AG04450 (cell line): ENCODE measurements at places on chromosomes 3 and 15.

GRCh38 chr3:126300761-126301481 is 56.3 kb downstream of the KLF15 start:
- DNase-seq = no peak

GRCh38 chr3:13063225-13063624 is 10.0 kb downstream of the IQSEC1 start:
- no peak for DNase-seq

GRCh38 chr15:81749716-81750375 is 296.0 kb downstream of the MEX3B start:
- no peak for DNase-seq

DNA sequence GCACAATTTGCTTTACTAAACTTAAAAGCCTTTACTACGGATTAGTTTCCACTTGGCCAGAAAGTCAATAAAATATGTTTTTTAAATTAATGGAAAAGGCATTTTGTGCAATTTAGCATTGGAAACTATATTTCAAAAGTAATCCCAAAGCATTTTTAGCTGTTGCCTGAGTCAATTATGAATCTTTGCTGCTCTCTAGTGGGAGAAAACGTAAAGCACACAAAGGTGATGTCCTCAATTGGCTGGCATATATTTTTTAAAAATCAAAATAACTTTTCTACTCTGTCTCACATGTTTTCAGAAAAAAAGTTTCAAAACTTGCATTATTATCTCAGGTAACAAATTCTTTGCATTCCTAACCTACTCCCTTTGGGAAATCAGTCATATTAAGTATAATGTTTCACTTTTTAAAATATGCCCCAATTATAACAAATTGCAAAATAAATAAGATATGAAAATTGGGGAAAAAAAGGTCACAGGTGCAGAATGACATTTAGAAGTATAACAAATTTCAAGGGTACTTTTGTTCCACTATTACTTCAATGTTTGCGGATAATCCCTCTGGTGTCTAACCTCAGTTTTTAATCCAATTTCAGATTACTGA is 47.2 kb upstream of the TEX55 start:
- peak; percentile 3 for DNase-seq

- no peak for DNase-seq
Observed at GRCh38 chr15:58260205-58260724, 122.1 kb downstream of the AQP9 start.

GRCh38 chr15:71237456-71238188 is 122.4 kb downstream of the THSD4 start:
- DNase-seq = peak; percentile 51

- DNase-seq = peak; percentile 64
Observed at GRCh38 chr3:138049157-138049919, 39.4 kb downstream of the CLDN18 start.

GRCh38 chr3:64399205-64399800 is 174.0 kb upstream of the PRICKLE2 start:
- DNase-seq = peak; percentile 18

- DNase-seq = no peak
Observed at GRCh38 chr3:96488708-96489107, 325.7 kb upstream of the EPHA6 start.

DNA sequence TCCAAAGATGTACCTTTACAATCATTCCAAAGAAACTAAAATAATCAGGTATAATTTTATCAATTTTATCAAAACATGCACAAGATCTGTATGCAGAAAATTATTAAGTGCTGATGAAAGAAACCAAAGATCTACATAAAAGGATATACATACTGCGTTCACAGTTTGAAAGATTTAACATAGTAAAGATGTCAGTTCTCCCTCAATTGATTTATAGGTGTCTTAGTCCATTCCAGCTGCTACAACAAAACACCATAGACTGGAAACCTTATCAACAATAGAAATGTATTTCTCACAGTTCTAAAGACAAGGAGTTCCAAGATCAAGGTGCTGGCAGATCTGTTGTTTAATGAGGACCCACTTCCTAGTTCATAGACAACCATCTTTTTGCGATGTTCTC is 189.0 kb upstream of the CCDC54 start:
- no peak for DNase-seq

DNA sequence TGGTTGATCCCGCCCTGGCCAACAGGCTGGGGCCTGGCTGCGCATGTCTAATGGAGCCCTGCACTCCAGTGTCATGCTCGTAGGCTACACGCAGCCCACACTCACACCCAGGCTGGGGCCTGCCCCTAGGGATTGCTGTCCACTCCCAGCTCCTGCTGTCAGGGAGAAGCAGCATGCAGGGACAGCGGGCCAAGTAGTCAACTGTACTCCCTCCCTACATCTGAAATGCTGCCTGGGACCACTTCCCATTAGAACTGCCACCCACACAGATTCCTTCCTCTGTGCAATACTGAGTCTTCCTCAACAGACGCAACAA is 16.1 kb downstream of the ALS2CL start:
- DNase-seq = no peak

DNA sequence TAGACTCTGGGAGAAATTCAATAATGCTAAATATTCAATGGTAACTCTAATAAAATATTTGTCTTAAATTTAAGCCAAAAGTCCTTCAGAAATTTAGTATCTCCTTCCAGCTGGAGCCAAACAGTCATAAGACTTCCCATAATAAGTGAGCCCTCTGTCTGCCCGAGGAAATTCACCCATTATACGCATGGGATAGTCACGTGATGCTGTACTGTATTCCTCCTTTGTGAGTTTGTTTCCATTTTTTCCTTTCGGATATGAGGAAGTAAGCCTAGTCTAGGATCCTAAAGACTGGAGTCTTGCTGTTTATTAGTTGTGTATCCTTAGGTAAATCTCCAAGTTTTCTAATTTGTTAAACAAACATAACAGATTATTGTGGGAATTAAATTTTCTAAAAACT is 110.4 kb upstream of the PLAAT1 start:
- no peak for DNase-seq

DNA sequence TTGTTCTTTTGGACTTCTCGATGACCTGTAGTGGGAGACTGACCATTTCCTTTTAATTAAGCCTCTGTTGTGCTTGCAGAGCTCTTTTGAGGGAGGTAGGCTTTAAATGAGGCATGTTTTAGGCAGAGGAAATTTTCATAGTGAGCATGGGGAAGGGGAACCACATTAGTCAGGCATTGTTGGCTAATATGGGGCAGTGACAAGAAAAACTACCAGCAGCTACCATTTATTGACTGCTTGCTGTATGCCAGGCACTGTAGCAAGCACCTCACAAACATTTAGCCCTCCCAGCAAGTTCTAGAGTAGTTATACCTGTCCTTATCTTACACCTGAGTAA is 10.9 kb downstream of the ATG7 start:
- no peak for DNase-seq

- DNase-seq = peak; percentile 72
Observed at GRCh38 chr3:64188810-64189560, 36.3 kb downstream of the PRICKLE2 start.

GRCh38 chr3:49333091-49333490 is 6.8 kb downstream of the USP4 start:
- no peak for DNase-seq

- DNase-seq = no peak
Observed at GRCh38 chr15:90013503-90013937, 12.4 kb downstream of the ZNF710 start.

DNA sequence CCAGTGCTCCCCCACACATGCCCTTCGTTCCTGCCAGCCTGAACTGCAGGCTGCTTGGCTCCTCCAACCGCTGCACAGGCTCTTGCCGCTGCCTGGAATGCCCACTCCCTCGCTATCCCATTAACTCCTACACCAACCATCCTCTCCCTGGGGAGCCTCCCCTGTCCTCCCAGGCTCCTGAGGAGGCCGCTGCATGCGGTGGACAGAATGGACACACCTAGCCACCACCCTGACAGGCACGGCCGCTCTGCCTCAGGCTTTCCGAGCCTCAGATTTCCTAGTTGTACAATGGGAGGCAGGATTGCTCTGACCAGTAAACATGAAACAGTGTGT is 2.3 kb downstream of the PLXNB1 start:
- no peak for DNase-seq

GRCh38 chr3:29091599-29092189 is 189.2 kb upstream of the RBMS3 start:
- no peak for DNase-seq

DNA sequence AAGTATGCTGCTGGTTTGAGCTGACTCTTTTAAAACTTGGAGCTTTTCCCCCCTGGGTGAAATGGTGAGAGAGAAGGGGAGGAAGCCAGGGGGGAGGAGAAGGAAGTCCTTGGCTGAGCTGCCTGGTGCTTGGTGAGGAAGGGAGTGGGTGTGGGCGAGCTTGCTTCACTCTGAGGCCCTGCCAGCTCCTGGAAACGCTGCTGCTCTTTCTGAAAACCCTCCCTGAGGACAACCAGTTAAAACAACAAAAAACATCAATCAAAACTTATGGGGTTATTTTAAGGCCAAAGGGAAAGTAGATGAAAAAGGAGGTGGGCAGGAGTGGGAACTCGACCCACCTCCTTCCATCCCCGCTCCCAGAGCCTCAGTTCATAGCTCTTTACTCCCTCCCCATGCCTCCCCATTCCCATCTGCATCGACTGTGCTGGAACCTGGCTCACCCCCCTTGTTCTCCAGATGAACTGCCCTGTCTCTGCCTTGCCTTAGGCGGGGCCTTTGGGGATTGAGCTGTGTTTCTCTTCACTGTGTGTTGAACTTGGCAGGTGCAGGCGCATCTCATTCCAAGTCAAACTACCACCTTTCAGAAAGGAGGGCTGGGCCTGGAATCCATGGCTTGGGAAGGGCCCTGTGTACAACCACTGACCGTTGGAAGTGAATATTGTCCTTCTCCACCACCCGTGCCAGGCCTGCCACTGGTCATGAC is 166.1 kb downstream of the ZNF621 start:
- DNase-seq = no peak

DNA sequence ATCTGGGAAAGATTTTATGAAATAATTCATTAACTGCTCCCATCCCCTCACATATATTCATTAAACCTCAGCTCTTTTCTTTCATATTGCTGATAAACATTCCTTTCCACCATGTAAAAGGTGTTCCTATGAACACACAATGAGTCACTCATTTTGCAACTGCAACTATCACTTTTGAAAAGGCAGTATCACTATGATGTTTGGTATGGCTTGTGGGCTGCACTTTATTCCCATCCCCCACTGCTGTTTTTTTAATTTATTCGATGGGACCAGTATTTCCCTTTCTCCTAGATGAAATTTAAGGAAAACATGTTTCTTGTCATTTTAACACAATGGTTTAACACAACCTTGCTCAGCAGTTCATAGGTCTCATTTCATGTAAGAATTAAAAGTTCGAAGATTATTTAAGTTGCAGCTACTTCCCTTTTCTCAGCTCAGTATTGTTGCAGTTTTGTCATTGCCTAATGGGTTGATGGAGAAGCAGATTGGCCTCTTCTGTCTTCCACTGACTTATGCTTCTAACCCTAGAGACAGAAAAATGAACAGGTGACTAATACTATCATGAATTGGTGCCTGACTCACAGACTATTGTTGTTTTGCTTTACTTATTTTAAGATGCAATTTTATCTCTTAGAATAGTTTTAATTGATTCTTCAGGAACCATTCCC is 280.3 kb downstream of the ZPLD1 start:
- DNase-seq = no peak

- DNase-seq = no peak
Observed at GRCh38 chr3:11832981-11833905, 13.4 kb downstream of the TAMM41 start.

- no peak for DNase-seq
Observed at GRCh38 chr15:68602459-68603215, 23.8 kb downstream of the CORO2B start.

- no peak for DNase-seq
Observed at GRCh38 chr3:136414476-136414875, 164.3 kb downstream of the PCCB start.

DNA sequence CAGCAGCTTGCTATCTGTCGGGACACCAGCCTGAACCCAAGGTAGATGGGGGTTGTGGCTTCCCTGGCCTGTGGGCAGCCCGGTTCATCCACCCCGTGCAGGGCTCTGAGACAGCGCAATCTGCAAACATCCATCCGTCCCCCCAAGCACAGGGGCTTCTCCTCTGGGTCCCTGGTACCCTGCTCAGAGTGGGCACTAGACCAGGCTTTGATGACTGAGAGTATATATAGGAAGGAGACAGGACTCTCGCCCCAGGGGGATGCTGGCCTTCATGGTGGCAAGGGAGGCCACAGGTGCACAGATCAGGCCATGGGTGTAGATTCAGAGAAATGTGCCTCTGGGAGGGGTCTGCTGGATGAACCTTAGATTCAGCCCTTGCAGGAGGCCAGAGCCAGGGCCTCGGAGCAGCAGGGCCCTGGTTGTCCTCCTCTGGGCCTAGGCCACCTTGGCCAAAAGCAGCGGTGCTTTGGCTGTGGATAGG is 40.3 kb downstream of the CFAP100 start:
- DNase-seq = no peak

DNA sequence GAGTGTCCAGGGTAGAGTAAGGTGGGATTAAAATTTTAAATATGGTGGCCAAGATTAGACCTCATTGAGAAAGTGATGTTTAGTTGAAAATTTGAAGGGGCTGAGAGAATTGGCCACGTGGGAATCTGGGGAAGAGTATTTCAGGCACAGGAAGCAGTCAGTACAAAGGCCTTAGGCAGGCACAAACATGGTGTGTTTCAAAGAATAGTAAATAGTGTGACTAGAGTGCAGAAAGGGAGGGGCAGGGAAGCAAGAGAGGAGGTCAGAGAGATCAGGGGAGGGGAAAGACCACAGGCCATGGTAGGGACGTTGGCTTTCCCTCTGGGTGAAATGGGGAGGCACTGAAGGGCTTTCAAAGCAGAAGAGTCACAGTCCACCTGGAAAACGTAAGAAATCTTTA is 36.6 kb upstream of the POMGNT2 start:
- no peak for DNase-seq

DNA sequence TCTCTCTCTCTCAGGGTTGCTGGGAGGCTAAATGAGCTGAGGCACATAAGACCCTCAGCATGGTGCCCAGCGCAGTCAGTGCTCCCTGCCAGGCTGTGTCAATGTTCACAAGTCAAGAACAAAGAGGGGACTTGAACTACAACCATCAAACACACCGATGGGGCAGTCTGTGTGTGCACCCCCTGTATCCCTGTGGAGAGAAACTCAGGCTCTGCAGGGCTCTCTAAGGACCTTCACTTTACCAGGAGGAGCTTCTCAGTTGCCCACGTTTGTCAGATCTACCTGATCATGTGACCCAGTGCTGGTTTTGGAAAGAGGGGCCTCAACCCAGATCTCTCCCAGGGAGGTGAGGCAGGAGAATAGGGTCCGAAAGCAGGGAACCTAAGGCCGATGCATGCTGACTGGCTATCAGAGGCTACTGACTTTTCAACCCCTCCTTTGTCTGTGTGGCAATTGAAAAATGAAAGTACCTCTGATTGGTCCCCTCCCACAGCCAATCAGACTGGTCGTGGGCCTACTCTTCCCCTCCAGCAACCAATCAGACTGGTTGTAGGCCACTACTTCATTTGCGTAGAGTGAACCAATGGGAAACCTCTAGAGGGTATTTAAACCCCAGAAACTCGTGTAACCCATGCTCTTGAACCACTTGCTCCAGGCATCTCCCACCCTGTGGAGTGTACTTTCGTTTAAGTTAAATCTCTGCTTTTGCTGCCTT is 34.0 kb downstream of the RHCG start:
- DNase-seq = no peak
